ENCODE measurements at places on chromosomes 7 and 10.

DNA sequence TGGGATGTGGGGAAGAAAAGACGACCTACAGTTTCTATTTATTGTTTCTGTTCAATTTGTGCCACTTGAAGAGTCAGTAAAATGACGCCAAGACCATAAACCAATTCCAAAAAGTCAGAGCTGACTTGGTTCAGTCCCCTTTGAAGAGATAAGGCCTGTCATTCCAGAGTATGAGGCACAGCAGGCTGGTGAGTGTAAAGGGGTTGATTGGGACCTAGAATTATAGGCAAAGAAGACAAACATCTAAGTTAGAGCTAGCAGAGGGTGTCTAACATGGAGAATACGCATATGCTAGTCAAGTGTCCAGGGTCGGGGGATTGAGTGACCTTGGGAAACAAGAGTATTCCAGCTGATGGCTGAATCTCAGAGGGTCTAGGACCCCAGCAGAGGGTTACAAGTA, 23.6 kb downstream of the NRP1 start:
- DNase-seq: no peak

DNA sequence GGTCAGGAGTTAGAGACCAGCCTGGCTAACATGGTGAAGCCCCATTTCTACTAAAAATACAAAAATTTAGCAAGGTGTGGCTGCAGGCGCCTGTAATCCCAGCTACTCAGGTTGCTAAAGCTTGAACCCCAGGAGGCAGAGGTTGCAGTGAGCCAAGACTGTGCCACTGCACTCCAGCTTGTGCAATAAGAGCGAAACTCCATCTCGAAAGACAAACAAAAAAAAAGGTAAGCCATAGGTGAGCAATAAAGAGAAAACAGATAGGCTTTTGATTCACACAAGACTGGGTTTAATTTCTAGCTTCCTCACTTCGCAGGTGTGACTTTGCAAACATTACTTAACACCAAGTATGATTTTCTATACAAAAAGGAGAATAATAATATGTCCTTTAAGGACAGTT, 72.3 kb upstream of the ACBD5 start:
- no peak for DNase-seq

DNA sequence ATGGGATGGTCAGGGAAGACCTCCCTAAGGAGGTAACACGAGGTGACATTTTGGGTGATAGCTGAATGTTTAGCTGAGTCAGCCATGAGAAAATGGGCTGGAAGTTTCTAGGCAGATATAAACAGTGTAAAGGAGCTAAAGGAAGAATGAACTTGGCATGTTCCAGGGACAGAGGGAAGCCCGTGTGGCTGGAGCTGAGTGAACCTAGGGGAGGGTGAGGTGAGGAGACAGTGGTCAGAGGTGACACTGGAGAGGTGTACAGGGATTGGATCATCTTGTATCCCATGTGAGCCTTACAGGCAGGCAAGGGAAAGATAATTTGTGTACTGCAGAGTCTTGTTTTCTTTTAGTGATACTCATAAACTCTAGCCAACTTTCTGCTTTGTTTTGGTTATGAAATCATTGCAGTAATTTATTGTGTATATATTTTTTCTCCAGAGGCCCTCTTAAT, 1.8 kb downstream of the STARD3NL start:
- no peak for DNase-seq

GRCh38 chr7:2214636-2215035, 18.1 kb downstream of the MAD1L1 start:
- DNase-seq: no peak

DNA sequence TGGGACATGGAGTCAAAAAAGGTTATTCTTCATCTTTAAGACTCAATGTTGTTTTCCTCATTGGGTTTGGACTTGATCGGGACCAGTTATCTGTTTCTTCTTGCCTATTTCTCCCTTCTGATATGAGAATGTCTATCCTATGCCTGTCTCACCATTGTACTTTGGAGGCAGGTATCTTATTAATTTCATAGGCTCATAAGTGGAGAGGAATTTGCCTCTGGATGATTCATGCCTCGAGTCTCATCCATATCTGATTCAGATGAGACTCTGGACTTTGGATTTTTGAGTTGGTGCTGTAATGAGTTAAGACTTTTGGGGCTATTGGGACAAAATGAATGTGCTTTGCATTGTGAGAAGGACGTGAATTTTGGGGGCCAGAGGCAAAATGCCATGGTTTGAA, 36.2 kb upstream of the CCDC7 start:
- DNase-seq: no peak

DNA sequence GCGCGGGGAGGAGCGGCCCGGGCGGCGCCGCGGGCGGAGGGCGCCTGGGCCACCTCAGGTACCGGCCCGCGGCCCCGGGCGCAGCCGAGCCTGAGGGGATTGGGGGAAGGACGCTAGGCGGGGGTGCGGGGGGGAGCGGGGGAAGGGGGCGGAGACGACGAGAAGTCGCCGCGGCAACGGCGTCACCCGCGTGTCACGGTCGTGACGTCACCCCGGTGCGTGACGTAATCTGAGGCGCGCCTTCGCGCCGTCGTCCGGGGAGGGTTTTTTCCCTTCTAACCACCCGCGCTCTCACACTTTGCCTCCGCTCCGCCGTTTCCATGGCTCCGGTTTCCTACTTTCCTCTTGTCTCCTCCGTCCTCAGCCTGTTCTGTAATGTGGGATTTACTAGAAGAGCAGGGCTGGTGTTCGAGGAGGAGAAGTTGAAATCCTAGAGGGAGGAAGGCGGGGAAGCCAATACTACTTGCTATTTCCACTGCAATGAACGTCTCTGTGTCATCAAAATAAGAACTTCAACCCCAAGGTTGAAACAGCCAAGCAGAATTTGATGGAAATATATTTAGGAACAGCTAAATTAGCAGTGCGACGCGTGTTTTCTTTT, at the start of gene BRAF:
BRAF (minus strand) TSS at position 109 of the 601 bp plus-strand sequence. CDS start 226 bp downstream, outside the sequence.
- DNase-seq: peak; percentile 96

DNA sequence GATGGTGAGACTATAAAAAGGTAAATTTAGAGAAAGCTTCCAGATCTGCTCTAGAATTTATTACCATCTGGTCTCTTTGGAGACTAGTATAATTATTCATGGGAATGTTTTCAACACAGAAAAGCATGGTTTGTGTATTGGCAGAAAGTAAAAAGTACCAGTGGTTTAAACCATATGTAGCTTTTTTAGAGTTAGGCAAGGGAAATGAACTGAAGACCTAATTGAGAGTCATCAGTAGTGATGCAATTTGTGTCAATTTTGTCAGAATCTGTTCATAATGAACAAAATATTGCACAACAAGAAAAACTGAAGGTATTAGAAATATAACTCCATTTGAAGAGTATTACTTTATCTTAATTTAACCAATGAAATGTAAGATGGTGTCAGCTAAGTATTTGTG, 181.4 kb downstream of the ADK start:
- DNase-seq: no peak

DNA sequence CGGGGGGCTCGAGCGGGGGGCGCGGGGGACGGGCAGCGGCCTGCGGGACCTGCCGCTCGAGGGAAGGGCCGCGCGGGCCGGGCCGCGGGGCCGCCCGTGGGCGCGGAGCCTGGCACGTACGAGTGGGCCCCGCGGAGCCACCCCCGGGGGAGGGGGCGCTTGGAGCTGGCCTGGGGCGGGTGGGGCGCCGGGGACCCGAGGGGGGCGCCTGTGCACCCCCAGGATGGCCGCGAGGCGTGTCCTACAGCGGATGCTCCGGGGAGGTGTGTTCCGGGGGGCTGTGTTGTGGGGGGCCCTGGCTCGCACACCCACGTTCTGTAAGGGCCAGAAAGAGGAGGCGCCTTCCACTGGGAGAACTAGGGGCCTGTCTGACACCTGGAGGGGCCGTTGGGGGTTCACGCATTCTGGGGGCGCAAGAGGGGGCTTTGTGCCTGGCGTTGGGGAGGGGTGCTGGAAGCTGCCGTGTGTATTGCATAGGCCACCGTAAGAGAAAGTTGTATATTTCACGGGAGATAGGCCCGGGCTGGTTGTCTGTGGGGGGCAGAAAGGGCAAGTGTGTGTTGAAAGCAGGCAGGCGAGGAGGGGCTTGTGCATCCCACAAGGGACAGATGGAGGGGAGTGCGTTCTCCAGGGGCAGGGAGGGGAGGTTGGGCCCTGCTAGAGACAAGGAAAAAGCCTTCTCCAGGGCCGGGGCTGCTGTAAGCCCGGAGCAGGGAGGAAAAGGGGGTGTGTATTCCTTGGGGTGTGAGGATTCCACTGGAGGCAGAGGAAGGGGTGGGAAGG, 663 bp downstream of the VPS37D start:
- no peak for DNase-seq

DNA sequence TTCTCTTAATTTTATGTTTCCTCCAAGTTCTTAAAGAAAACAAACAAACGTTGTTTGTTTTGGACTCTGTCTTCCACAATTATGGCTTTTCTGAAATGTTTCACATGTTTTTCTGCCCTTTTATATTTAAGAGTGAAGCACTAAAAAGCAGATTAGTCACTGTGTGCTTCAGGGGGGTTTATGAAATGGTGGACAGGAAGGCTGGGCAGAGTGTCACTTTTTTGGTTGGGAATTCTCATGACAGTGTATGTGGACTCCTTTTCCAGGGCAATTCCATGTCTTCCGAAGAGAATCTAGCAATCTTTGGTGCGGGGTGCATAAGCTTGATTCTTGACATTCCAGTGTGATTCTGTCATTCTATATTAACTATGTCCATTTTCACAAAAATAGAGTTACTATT, 669.4 kb downstream of the PARD3 start:
- no peak for DNase-seq

DNA sequence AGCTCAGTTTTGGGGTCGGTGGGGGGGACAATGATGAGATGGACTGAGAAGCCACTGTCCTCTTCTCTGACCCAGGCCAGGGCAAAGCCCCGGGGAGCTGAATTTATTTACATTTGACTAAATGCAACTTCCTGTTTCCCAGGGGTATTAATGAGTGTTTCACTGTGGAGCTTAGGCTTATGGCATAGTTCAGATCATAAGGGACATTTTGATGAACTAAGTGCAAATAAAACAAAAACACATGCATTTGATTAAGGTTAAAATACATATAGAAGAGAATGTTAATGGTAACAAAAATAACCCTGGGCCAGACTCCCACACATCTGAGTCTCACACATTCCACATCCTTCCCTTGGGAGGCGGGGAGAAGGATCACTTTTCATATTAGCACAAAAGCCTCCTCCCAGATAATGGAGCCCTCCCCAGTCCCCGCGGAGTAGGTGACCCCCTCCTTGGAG, 320.6 kb downstream of the FRMD4A start:
- DNase-seq: no peak

DNA sequence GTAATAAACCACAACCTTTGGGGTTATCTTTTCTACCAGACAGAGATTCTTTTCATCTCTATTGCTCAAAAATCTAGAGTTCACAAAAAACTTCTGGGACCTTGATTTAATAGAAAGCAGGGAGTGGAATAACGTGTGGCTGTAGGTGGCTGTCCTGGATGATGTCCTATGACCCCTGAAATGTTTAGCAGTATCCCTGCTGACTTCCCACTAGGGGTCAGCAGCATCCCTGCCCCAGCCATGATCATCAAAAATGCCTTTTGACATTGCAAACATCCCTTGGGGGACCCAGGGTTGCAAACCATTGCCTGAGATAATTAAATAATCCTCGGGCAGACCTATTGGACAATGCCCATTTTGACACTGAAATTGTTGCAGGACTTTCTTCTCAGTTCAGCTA, 177.1 kb downstream of the USP6NL start:
- no peak for DNase-seq

- DNase-seq: no peak
These were observed 916 bp downstream of the LAMB1 start for GRCh38 chr7:108001764-108002725.

DNA sequence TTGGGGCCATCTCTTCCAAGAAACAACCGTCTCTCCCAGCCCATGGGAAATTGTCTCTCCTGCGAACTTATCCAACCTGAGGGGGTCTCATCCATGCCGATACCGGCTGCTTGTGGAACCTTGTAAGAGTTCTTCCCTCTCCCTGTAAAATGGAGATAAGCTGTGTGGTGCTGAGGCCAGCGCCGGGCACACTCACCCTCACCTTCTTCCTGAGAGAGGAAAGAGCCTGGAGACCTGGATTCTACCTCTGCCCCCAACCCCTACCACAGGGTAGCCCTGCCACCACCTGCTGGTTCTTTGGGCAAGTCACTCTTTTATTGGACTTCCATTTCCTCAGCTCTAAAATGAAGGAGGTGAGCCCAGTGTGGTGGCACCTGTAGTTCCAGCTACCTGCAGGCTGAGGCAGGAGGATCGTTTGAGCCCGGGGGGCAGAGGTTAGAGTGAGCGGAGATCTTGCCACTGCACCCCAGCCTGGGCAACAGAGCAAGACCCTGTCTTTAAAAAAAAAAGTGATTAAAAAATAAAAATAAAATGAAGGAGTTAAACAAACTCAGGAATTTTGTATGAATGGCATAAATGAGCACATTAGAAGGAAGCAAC, 38.4 kb upstream of the PSAP start:
- DNase-seq: no peak

GRCh38 chr7:18425838-18426445, 69.6 kb upstream of the HDAC9 start:
- no peak for DNase-seq

DNA sequence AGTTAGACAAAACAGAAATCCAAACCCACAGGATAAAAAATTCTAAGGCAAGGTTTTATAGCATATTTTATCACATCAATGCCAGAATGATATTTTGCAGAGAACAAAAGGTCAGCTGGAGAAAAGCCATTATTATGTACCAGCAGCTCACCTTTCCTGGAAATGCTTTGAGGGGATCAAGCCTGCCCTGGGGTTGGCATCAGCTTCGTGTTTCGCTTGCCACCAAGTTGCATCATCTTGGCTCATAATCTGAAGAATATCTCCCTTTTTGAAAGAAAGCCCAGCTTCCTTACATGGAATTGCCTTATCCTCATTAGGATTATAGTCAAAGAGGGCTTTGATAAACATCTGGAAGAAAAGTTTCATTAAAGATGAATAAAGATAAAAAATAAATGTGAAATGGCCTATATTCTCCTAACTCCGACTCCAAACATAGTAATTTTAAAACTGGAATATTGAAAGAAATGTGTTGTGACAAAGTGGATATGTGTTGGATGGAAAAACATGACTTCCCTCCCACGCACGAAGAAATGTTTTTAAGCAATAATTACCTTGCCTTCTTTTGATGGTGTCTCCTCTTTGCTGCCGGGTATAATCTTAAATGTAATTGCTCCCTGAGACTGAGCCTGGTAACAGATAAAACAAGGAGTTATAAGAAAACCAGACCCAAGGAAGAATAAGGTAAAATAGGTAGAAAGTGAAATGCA, 121.3 kb upstream of the ODAD2 start:
- no peak for DNase-seq

Measured in stimulated activated CD4-positive, alpha-beta T cell treated with anti-CD3 and anti-CD28 coated beads, Interleukin-15, amount 100 ng/mL, for 1 hour (primary cell).